Airway epithelial cell (primary cell): ENCODE measurements at places on chromosomes 7 and 10. TPM values are rescaled to one million over a fixed set of nuclear protein-coding genes. Genes with fewer than 3 reads are reported as not detected.

Gene NUTM2B
- 0.78 and 0.88 TPM in 2 replicates for total RNA-seq

Gene RPEL1
- not detected in 2 replicates for total RNA-seq

Gene AP5Z1
- 18.0 and 22.6 TPM in 2 replicates for total RNA-seq

Gene CRTAC1
- not detected in 2 replicates for total RNA-seq

Gene CRYGN
- not detected in 2 replicates for total RNA-seq

Gene CHST15
- total RNA-seq, result 15.0 and 19.7 TPM in 2 replicates
